ENCODE measurements at places on chromosomes 7 and 10.

GRCh38 chr10:54880996-54881395 is 80.0 kb upstream of the PCDH15 start:
- no peak for DNase-seq

- DNase-seq = no peak
Observed at GRCh38 chr7:146455091-146455655, 338.6 kb downstream of the CNTNAP2 start.

DNA sequence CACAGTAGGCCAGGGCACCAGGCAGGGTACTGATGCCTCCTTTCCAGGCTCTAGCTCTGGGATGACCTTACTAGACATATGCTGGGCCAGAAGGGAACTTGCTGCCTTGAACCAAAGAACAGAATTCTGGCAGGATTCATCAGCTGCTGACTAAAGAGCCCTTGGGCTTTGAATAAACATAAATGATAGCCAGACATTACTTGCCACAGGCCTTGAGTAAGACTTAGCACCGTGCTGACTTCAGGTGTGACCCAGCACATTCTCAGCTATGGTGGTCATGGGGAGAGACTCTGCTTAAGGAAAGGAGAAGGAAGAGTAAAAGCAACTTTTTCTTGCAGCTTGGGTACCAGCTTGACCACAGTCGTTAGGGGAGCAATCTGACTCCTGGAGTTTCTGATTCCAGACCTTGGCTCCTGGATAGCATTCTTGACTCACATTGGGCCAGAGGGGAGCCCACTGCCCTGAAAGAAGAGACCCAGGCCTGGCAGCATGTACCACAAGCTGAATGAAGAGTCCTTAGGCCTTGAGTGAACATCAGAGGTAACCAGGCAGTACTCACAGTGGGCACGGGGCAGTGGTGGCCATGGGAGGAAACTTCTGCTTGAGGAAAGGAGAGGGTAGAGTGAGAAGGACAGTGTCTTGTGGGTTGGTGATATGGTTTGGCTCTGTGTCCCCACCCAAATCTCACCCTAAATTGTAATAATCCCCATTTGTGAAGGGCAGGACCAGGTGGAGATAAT is 926.1 kb upstream of the SORCS1 start:
- DNase-seq = no peak

DNA sequence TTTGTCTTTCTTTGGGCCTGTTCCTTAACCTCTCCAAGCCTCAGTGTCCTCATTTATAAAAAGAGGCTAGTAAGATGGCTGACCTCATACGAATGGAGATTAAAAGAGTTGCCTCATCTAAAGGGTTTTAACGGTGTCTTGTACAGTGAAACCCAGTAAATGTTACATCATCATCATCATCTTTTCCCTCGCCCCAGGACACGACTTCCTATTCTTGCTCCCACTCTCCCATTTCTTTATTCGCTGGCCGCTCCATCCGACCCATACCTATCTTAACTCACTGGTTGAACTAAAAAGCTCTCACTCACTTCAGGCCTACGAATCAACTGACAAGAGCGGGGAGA is 554 bp downstream of the FRA10AC1 start:
- peak; percentile 64 for DNase-seq

DNA sequence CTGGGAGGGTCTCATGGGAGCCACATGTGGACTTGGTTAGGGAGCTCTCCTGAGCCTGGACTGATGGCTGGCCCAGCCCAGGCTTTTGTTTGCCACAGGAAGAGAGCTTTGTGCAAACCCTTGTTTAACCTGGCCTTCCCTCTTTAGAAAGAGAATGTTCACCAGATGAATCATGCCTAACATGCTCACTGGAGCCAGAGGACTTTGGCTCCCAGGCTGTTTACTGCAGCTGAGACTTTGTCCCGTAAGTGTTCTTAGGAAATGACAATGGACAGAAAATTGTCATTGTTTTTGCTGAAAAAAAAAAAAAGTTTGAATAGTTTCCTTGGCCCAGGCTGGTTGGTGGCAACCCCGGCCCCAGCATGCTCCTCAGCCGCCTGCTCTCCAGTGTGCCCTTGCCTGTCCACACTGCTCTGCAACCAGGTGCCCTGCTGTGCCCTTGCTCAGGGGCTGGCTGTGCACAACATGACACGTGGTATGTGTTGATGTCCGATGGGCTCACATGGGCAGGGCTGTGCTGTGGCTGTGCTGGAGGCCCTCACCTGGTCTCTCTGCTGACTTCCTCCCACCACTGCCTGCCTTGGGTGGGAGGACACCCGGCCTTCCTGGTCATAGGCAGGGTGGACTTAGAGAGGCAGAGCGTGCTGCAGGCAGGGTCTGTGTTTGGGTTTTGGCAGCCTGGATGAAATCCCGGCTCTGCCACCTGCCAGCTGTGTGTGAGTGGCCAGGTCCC is 215.3 kb upstream of the ZNF32 start:
- no peak for DNase-seq
